Ovary (tissue), 10 donors: ENCODE measurements at places on chromosomes 6 and 20. TPM values are rescaled to one million over a fixed set of nuclear protein-coding genes. Genes with fewer than 3 reads are reported as not detected.
A peak's percentile ranks its signal among the peaks of the same experiment; 100 is the strongest.

The FAM217A gene
- not detected for total RNA-seq

The CNKSR3 gene
- 12.8 TPM for total RNA-seq

The TRIM10 gene
- total RNA-seq: not detected

The CST7 gene
- 1.2 TPM for total RNA-seq

The FAM229B gene
- total RNA-seq: 31.5 TPM

The MAPK13 gene
- total RNA-seq: 5.6 TPM

The SLC2A4RG gene
- 104 TPM for total RNA-seq

The PSORS1C1 gene
- total RNA-seq: 0.48 TPM

The SSTR4 gene
- 0.15 TPM for total RNA-seq

- no peaks in the 10 kb centered on the region for H3K27me3 ChIP-seq
- H3K27ac ChIP-seq: no peak overlapping the region
- H3K4me3 ChIP-seq: no peak overlapping the region
- no peak for DNase-seq
- H3K4me1 ChIP-seq: no peaks in the 10 kb centered on the region
Observed at GRCh38 chr6:106188104-106188794, 102.1 kb downstream of the PRDM1 start.

DNA sequence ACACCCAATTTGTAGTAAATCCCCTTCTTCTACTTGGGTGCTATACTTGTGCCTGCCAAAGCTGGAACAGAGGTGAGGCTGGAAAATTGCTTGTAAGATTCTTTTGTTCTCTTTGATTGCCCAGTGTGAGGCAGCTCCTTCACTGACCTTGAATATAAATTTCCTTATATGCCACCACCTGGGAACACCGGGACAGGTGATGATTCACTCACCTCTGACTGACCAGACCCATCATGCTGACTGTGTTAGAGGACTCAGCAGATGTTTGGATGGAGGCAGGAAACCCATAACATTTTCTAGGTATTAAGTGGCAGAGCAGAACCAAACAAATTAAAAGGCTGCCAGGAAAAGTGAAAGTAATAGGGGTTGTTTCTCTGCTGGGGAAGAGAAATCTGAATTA lies 120.9 kb downstream of the GRM1 start:
- DNase-seq: no peak
- no peaks in the 10 kb centered on the region for H3K27me3 ChIP-seq
- H3K36me3 ChIP-seq: no peaks in the 10 kb centered on the region
- H3K27ac ChIP-seq: no peak overlapping the region

DNA sequence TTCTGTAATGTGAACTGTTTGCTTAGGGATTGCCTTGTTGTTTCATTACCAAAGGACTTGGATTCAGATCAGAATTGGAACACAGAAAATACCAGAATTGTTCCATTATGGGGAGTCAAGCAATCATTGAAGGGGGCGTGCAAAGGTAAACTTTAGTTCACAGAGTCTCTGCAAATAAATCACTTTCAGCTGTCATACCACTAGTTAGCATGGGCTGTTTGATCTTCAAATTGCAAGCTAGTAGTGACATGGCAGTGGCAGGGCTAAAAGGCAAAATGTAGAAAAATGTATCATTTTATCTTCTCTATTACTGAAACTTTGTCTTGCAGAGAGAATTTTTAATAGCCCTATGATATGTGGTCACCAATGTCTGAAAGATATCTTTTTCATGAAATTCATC lies 483.2 kb upstream of the NRSN1 start:
- H3K27ac ChIP-seq: no peak overlapping the region
- H3K4me3 ChIP-seq: no peak overlapping the region
- H3K36me3 ChIP-seq: no peaks in the 10 kb centered on the region

- H3K4me3 ChIP-seq: no peak overlapping the region
- no peaks in the 10 kb centered on the region for H3K36me3 ChIP-seq
- no peak for DNase-seq
- H3K27me3 ChIP-seq: no peaks in the 10 kb centered on the region
Observed at GRCh38 chr6:92706976-92707375, 712.4 kb downstream of the EPHA7 start.

DNA sequence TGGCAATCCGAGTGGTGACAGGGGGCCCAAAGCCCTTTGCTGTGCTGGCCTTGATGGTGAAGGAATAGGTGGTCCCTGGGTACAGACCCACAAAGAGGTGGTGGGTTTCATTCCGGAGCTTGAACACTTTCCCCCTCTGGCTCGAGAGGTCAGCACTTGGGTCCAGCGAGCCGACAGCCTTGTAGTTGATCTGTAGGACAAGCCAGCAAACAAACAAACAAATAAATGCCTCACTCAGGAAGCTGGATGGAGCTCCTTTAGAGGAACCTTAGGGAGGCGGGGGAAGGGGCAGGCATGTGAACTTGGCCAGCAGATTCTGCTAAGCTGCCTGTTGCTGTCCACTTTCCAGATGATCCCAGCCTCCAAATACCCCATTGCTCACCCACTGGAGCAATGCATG lies 733.9 kb upstream of the CHD6 start:
- no peaks in the 10 kb centered on the region for H3K27me3 ChIP-seq
- no peaks in the 10 kb centered on the region for H3K36me3 ChIP-seq
- no peak for DNase-seq
- no peak overlapping the region for H3K27ac ChIP-seq
- H3K4me1 ChIP-seq: no peaks in the 10 kb centered on the region
- H3K4me3 ChIP-seq: no peak overlapping the region

GRCh38 chr6:137823826-137824555 lies 43.1 kb upstream of the TNFAIP3 start:
- H3K36me3 ChIP-seq: no peaks in the 10 kb centered on the region
- H3K4me1 ChIP-seq: peaks cover 12% of the 10 kb centered on the region
- H3K27me3 ChIP-seq: no peaks in the 10 kb centered on the region
- H3K27ac ChIP-seq: peak overlapping the region; percentile 23
- peak; percentile 52 for DNase-seq
- no peak overlapping the region for H3K4me3 ChIP-seq
